ENCODE measurements at places on chromosomes 6 and 20. TPM values are rescaled to one million over a fixed set of nuclear protein-coding genes. Genes with fewer than 3 reads are reported as not detected.

DNA sequence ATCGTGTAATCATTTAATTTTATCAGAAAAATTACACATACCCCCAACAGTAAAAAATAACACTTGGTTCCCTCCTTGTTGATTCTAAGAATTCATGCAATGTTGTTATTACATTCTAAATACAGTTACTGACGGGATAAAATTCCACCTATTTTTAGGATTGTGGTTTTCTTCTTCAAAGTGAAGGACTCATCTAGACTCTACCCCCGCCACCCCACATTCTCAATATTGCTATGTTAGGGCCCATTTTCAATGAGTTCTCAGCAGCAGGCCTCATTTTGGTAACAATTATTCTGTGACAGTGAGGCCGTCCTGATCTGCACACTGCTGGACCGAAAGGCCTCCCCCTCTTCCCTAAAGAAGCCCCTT is 43.5 kb downstream of the PREX1 start:
- DNase-seq: no peak

The HLA-DOA gene
- 3.2 TPM for total RNA-seq

The TRIM31 gene
- 0.14 TPM for total RNA-seq

- no peak for DNase-seq
Measured at GRCh38 chr20:56697476-56697875, 68.4 kb downstream of the TFAP2C start.

The UBD gene
- 331 TPM for total RNA-seq

DNA sequence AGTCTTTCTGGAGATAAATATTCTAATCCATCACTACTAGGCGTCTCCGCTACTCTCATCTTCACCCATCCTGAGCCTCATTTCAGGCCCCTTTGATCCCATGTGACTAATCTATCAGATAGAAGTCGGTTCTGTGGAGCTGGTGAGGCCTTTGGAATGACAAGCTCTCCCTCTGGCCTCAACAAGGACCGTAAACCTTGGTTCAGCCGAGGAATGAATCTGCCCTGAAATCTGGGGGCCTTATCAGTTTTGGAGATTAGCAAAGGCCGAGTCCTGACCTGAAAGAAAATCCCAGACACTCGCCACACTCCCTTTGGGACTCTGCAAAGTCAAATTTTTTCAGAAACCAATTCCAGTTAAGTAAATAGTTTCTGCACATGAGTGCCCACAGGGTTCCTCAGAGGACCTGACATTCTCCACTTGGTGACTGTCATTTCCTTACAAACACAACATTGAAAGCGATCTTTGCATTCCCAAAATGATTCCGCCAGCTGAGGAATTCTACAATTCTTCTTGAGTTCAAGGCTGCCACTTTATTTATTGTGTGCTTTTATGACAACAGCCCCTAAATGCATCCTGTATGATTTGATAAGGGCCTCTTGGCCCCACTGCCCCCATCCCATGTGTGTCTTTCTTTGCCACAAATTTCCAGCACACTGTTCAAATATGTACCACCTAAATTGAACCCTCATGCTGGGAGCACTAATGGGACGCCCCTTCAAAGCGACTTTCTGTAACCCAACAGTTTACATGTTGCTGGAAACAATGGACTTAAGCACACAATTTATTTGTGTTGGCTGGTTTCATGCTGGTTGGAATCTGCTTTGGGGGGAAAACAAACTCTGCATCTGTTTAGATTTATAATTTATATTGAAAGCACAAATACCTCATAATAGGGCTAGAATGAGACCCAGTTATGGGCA is 10.0 kb upstream of the RIPOR3 start:
- DNase-seq: no peak

The AGER gene
- total RNA-seq: 2.0 TPM

GRCh38 chr20:60573003-60573680 is 614.9 kb downstream of the CDH26 start:
- no peak for DNase-seq

The TTK gene
- 0.70 TPM for total RNA-seq

DNA sequence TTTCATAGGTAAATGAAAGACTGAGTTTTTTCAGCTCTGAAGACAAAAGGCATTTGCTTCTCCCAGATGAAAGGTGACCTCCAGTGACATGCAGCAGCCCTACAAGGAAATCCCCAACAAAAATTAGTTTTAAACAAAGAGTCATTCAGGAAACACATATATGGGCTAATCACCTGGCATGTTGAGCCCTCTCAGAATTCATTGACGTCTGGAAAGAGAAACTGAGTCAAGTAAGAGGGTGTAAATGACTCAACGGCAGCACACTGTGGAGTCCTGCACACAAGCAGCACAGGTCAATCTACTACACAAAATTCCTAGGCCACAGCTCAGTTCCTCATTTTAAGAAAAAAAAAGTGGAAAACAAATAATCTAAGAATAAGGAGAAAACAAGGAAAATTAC is 592.3 kb downstream of the EPHA7 start:
- no peak for DNase-seq

The PTP4A1 gene
- 36.2 TPM for total RNA-seq

DNA sequence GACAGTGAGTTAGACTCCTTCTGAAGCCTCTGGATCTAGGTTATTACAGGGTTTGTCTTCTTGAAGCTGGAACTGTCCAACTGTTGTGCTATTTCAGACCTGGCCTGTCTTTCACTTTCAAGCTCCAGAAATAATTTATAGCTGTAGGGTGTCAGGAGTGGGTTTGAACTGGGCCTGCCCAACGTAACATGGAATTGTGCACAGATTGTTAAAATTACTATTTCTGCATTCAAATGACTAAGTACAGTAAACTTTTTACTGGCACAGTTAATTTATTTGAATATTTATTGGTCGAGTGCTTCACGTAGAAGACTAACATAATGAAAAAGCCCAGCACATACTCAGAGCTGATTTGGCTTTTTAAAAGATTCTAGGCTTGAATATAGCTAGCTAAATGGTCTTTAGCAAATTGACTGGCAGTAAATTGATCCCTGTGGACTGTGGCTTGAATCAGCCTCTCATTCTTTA is 74.3 kb downstream of the ARID1B start:
- DNase-seq: no peak

All from pancreas (tissue), 10 donors.